ENCODE measurements at places on chromosomes 6 and 20.

GRCh38 chr6:44681761-44682160 is 294.3 kb downstream of the CDC5L start:
- no peak for DNase-seq

DNA sequence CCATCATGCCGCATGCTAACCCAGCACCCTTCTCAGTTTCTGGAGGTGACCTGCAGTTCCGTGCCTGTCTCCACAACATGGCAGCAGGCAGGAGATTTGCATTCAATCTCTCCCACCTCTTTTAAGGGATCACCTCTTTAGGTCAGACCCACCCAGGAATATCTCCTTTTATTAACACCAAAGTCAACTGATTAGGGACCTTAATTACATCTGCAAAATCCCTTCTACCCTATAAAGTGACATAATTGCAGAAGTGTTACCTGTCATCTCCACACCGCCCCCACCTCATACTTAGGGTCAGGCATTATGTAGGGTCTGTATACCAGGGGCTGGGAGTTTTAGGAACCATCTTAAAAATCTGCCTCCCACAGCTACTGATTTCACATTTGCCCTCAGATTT is 267.5 kb downstream of the TMEM242 start:
- no peak for DNase-seq

GRCh38 chr6:56864171-56864616 is 90.7 kb upstream of the BEND6 start:
- DNase-seq: no peak

GRCh38 chr6:113050979-113051378 is 703.8 kb downstream of the RFPL4B start:
- DNase-seq: no peak

GRCh38 chr6:160028487-160029275 is 59.8 kb downstream of the IGF2R start:
- DNase-seq: no peak

- no peak for DNase-seq
Measured at GRCh38 chr20:35116258-35116657, 23.7 kb upstream of the TRPC4AP start.

- DNase-seq: no peak
Measured at GRCh38 chr6:113774127-113774825, 82.9 kb upstream of the MARCKS start.

- no peak for DNase-seq
Measured at GRCh38 chr6:161446949-161447348, 173.1 kb upstream of the AGPAT4 start.

DNA sequence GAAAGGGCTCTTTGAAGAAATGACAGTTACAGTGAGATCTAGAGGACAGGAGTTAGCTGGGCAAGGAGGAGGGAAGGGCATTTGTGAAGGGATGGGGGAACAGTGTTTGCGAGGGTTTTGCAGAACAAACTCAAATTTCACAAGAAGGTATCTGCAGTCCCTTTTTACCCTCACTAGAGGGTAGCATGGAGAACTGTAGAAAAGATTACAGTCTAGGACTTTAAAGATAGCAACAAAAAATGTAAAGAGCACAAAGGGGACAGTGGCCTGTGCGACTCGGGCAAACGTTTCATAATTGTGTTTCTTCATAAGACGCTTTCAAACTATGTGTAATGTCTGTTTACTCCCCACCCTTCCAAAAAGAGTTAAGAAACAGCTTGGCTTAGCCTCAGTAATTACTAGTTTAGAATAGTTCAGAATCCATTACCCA is 21.2 kb upstream of the ASXL1 start:
- DNase-seq: no peak

DNA sequence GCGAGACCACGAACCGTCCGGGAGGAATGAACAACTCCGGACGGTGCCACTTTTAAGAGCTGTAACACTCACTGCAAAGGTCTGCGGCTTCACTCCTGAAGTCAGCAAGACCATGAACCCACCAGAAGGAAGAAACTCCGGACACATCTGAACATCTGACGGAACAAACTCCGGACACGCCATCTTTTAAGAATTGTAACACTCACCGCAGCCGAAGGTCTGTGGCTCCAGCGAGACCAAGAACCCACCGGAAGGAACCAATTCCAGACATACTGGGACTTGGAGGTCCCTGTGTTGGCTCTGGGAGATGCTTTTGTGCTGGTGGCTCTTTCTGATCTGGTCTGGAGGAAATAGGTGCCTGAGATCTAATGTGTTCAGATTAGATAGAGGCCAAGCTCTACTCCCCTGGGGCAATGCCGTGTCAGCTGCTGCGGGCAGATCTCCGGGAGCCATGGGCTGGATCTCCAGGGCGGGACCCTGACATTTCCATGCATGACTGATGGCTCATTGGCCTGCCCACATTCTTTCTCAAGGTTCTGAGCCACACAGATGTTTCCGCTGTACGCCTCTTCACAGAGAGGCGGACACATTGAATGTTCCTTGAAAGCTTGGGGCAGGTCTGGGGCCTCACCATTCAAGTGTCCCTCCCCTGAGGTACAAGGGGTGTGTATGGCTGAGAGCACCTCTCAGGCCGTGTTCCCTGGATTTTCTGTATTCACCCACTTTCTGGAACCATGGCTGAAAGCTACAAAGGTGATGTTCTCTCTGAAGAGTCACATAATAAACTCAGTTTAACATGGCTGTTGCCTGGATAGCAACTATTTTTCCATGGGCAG is 29.3 kb downstream of the GMPR start:
- DNase-seq: no peak

DNA sequence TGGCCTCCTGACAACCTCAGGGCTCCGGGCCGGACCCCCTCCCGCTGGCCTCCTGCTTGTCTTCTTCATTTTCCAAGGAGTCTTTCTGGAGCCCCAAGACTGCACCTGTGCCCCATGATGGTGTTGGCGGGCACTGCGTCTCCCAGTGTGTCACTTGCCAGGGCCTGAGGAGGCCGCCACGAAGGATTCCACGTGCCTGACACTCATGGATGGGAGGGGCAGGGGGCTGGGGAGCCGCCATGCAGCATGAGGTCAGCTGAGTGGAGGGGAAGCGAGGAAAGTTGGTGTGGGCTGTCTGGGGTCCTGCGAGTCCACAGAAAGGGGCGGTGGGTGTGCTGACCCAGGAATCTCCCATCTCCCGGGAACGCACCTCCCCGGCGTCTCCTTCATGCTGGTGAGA is 165.7 kb downstream of the SMOC2 start:
- DNase-seq: no peak

DNA sequence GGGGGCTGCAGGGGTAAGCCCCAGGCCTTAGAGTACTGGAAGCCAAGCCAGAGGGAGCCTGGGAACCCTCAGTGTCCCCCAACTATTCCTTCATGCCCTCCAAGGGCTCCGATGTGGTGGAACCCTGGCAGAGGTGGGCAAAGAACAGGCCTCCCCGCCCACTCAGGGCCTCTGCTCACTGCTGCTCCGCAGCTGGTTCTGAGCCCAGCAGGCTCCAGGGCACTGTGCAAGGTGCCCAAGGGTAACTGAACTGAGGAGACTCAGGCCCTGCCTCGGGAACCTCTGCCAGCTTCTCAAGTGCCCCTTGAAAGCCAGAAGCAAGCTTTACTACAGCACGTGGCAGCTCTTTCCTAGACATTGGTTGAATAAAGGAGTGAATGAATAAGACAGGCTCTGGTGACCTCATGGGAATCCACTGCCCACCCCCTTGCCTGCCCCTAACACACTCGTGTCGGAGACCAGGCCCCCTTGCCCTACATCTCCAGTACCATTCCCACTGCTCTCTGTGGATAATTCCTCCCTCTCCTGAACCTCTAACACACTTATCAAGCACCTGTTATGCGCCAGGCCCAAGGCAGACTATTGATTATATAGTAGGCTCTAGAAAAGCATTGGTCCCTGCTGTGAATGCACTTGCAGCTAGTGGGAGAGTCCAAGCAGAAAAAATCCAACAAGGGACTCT is 55.0 kb downstream of the TOX2 start:
- no peak for DNase-seq

DNA sequence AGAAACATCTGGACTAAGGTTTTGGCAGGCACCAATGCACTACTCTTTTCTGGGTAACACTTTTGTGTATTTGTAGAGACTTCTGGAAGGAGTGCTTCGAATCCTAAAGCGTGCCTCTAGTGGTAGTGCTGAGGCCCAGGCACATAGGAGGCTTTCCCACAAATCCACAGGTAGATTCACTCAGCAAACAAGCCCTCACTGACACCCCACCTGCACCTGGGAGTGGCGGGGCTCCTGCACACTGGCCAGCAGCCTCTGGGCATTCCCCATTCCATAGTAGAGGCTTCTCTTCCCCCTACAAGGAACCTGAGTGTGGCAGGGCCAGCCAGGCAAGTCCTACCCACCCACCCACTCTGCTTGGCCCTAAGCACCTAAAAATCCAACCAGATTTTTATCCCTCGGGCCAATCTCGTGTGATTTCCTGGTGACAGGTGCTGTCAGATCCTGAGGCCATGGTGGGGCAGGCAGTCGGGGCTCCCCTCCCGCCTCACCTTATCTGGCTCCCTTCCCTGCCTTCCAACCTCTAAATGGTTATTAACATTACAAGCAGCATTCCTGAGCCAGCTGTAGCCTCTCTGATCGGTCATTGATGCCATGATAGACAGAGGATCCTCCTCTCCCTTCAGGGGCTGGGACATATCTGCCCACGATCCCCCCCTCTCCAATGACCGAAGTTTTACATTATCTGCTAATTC is 82.4 kb downstream of the SLC2A10 start:
- DNase-seq: no peak

DNA sequence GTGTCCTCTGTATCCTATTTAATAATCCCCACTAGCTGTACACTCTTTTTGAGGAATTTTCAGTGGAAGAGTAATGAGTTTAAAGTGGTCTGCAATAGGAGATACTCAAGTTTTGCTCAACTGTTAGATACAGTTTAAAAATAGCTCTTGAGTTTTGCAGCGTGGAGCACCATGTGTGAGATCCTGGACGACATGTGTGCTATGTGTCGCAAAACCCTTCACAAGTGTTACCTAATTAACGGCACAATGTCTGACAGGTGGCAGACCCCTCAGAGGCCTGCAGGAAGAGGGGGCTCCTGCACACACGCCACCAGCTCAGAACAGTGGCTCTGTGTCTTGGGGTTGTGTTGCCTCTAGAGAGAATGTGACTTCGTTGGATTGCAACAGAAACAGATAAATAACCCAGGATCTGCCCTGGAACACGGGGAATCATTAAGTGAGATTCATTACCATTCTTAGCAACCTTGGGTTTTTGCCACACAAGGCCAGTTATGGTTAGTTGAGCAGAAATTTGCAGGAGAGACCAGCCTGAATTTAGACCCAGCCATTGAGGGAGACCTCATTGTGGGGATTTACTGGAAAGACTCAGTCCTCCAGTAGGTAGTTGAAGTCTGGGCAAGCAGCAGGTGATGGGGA is 73.8 kb downstream of the SASH1 start:
- DNase-seq: no peak

DNA sequence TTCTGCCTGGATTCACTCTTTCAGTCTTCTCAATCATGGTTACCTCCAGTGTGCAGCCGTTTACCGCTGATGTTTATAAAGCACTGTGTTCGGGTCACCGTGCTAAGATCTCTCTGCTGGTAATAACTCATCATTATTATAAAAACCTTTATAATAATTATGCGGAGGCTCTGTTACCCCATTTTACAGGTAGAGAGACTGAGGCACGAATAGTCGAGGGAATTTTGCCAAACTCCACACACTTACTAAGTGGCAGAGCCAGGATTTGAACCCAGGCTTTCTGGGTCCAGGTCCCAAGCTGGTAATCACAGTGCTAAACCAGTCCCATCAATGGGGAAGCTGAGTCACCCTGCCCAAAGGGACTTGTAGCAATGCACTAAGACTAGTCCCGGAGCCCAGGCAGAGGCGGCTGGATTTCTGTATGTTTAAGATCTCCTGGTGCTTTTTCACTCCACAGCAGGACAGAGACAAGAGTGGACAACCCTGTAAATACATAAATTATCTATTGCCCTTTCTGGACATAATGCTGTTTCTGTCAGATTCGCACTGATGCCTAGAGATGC is 48.1 kb downstream of the SYNJ2 start:
- DNase-seq: no peak

DNA sequence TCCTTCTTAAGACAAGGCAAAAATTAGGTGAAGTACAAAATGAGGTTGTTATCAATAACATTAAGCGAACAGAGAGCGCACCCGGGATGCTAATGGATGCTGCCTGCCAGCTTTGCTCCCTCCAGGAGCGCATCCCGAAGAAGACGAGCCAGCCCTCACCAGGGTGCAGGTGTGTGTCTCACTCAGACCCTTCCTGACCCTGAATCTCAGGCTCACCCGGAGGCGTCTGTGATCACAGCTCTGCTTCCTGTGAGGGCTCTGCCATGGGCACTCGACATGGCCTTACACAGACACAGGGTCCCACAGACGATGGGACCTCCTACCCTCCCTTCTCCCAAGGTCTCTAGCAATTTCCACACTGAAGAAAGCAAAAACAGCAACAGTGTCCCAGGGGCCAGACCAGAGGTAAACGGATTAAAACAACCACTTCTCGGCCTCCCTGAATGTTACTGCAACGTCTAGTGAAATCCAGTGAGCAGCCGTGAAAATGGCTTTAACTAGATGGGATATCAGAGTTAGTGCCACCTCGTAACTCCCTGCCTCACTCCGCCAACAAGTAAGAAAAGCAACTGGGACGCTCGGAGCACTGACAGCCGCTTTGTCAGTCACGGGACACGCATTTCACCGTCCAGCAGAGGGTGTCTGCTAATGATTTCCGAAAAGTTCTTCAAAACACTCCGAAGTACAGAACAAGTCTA is 11.7 kb downstream of the ZBTB46 start:
- no peak for DNase-seq

GRCh38 chr6:5521322-5521721 is 260.0 kb downstream of the FARS2 start:
- no peak for DNase-seq

GRCh38 chr6:53985366-53985765 is 125.9 kb upstream of the MLIP start:
- DNase-seq: no peak

- DNase-seq: no peak
Measured at GRCh38 chr6:110295451-110296165, 62.5 kb downstream of the METTL24 start.

- no peak for DNase-seq
Measured at GRCh38 chr20:51348876-51349275, 193.6 kb downstream of the NFATC2 start.

DNA sequence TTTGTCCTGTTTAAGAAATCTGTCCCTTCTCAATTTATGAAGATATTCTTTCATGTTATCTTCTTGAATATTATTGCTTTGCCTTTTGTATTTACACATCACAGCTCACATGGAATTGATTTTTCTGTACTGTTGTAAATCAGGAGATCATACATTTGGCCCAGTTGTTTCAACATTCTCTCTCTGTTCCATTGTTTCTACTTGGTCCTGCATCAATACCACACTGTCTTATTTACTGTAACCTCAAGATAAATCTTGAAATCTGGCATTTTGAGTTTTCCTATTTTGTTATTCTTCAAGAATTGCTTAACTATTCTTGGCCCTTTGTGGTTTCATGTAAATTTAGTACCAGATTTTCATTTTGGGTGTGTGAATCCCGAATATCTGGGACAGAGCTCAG is 121.7 kb upstream of the CCN2 start:
- no peak for DNase-seq

DNA sequence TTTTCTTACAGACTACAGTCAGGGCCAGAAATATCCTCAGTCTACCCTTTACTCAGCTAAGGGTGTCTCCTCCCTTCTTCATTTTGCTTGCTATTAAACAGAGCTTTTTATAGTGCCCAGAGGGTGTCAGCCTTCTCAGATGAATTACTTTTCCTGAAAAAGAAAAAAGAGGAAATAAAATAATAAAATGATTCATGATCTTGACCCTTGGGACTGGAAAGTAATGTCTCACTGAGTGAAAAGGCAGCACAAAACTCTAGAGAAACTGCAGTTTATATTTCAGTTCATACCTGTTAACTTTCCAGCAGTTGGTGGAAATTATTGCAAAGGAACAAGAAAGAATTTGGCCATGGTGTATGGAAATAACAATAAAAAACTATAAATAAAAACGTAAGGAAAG is 170.6 kb downstream of the IBTK start:
- no peak for DNase-seq
